ENCODE measurements at places on chromosomes 12 and 14.

DNA sequence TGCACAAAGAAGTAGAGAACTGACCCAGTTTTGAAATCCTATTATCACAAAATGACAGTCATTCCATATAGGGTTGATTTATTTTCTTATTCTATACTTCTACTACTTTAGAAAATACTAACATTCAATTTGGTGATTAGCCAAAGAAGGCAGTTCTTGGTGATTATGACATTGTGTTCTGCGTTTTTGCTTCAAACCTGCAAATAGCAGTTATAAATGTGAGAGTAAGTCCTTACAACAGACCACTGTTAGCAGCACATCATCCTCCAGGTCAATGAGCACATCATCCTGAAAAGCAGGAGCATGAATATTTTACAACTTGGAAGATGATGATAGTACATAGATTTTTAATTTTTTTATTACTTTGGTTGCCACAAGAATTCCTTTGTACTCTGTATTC lies 53.1 kb downstream of the LIN7A start:
- no peak for DNase-seq
- H3K4me3 ChIP-seq, result no peak overlapping the region
- no peaks in the 10 kb centered on the region for H3K36me3 ChIP-seq
- H3K27me3 ChIP-seq, result no peaks in the 10 kb centered on the region
- H3K4me1 ChIP-seq, result no peaks in the 10 kb centered on the region

DNA sequence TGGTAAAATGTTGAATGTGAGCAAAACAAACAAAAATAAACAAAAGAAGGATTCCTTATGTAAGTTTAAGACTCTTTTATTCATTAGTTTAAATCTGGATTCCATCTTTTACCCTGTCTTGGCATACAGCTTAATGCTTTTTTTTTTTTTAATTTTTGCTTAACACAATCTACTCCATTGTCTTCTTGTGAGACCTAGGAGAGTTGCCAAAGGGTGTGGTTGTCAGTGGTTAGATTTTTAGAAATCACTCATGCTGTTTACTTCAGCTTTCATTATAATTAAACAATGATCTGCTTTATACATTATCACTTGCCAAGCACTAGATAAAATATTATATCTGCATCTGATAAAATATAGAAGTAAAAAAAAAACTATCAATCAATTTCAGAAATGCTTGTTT lies 77.7 kb upstream of the KITLG start:
- DNase-seq, result no peak
- H3K27ac ChIP-seq, result no peak overlapping the region
- no peaks in the 10 kb centered on the region for H3K4me1 ChIP-seq
- H3K4me3 ChIP-seq, result no peak overlapping the region

DNA sequence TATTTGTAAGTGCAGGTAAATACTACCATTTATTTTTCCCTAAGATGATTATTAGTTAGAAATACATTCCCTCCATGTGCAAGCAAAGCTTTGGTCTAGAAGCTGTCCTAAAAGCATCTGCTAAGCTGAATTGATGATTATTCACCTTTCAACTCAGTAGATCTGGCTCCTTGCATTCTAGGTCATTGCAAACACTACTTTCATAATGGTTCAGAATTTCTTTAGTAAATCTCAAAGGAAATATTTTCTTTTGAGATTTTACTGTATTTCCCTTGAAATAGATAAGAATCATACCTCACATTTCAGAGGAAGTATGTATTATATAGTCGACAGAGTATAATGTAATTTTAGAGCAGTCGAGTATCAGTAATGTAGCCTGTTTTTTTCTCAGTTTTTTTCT lies 2.4 kb downstream of the ETNK1 start:
- peaks cover 20% of the 10 kb centered on the region for H3K4me1 ChIP-seq
- H3K27ac ChIP-seq, result peak overlapping the region; percentile 88
- no peaks in the 10 kb centered on the region for H3K27me3 ChIP-seq
- peak overlapping the region; percentile 33 for H3K4me3 ChIP-seq
- no peak for DNase-seq

- peaks cover 16% of the 10 kb centered on the region for H3K4me1 ChIP-seq
- no peak overlapping the region for H3K4me3 ChIP-seq
- DNase-seq, result no peak
- H3K36me3 ChIP-seq, result no peaks in the 10 kb centered on the region
- H3K27me3 ChIP-seq, result no peaks in the 10 kb centered on the region
- H3K27ac ChIP-seq, result no peak overlapping the region
Observed at GRCh38 chr12:95557625-95558024, 6.3 kb upstream of the USP44 start.

DNA sequence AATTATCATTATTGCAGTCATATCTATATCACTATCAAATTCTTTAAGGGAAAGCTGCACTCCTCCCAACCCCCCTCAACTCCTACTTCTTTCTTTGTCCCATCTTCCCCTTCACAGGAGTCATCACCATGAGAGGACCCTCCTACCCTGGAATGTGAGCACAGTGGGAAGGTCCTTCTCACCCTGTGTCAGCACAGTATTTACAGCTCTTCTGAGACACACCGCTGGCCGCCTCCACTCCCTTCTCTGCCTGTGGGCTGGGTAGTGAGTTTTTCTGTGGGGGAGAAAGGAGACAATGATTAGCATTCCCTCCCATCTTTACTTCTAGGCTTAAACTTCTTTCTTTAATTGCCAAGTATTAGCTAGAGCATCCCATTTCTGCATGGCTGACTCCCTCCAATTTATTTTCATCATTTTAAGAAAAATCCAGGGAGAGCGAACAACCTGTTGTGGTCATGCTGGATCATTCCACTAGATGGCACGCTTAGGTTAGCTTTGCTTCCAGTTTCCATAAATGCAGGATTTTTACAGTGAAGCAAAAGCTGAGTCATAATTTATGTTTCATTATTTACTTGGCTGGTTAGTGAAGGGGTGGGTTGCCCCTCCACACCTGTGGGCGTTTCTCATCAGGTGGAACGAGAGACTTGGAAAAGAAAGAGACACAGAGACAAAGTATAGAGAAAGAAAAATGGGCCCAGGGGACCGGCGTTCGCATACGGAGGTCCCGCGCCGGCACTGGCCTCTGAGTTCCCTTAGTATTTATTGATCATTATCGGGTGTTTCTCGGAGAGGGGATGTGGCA lies 188.5 kb downstream of the ALX1 start:
- peak; percentile 5 for DNase-seq
- H3K27me3 ChIP-seq, result no peaks in the 10 kb centered on the region
- H3K4me1 ChIP-seq, result no peaks in the 10 kb centered on the region
- H3K36me3 ChIP-seq, result no peaks in the 10 kb centered on the region
- H3K27ac ChIP-seq, result no peak overlapping the region
- H3K4me3 ChIP-seq, result no peak overlapping the region

DNA sequence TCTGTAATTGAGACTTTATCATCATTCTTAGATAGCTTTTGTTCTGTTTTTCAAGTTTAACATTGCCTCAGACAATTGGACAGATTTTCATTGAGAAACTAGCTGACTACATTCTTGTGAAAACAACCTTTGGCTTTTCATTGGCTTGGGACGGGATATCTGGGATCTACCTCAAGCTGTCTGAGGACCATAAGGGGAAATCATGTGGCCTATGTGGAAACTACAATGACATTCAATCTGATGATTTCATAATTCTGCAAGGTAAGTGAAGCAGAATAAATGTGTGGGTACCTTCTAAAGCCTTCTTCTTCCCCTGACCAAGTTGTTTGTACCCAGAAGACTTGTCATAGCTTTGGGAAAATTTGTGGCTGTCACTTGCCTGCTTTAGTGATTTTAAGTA lies 133.5 kb downstream of the OTOGL start:
- H3K4me1 ChIP-seq, result no peaks in the 10 kb centered on the region
- no peak overlapping the region for H3K4me3 ChIP-seq
- no peaks in the 10 kb centered on the region for H3K27me3 ChIP-seq
- H3K36me3 ChIP-seq, result no peaks in the 10 kb centered on the region
- H3K27ac ChIP-seq, result no peak overlapping the region

DNA sequence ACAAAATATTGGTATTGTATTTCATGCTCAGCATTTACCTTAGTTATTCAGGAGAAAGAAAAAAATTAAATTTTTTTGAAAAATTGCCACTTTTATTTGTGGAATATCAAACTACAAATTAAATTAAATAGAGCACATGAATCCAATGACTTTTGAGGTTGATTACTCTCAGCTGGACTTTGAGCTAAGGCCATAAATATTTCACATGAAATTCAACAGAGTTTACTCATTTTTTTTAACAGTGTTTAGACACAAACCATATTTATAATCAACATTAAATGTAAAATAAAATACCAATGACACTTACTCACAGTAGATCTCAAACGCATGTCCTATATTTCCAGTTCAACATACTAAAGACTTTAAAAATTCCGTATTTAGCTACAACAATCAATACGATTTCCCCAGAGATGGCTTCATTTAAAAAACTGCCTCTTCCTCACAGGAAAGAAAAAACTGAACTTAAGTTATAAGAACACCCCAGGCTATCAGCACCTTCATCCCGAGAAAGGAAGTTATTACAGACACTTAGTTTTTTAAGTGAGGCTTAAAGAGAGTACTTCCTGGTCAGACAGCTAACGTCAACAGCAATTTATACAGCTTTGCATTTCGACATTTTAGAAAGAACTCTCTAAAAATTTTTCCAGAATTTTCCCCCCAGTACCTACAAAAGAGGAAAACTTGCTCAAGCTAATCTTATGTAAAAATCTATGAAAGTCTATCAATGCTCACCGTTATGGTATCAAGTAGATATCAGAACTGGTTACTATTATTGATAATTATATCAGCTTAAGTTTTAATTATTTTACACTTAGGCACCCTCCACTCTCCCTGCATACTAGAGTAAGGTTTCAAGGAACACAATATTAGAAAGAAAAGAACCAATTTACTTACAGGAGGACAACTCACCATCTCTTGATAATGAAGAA lies 13.8 kb downstream of the TAOK3 start:
- H3K27ac ChIP-seq, result peak overlapping the region; percentile 66
- peaks cover 21% of the 10 kb centered on the region for H3K4me1 ChIP-seq
- no peaks in the 10 kb centered on the region for H3K27me3 ChIP-seq
- no peak for DNase-seq

DNA sequence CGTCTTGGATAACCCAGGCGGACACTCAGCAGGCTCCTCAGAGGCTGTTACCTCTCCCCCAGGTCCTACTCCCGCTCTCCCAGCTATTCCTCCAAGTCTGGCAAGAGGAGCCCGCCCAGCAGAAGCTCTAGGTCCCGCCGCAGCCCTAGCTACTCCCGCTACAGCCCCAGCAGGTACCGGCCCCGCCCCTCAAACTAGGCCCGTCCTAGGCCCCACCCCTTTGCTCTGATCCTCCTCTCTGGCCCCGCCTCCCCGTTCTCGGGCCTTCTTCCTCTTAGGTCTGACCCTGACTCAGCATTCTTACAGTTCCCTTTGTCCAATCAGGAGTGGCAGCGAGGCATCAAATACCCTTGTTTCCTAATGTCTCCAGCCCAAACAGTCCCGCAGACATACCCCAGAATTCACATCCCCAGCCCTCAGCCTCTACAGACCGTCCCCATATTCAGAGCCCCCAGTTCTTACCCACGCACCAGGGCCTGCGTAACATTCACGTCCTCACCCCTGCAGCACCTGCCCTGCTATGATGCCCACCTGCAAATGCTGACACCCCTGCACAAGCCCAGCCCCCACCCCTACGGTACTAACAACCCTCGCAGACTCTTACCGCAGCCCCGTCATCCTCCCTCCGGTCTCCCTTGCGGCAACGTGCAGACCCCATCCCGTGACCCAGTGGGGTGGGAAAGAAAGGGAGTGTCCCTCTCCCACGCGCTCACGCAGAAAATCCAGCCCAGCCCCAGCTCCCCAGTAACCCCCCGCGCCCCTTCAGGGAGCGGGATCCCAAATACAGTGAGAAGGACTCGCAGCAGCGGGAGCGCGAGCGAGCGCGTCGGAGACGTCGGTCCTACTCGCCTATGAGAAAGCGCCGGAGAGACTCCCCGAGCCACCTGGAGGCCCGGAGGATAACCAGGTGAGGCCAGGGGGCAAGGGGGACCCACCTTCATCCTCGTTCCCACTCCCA lies 25.0 kb upstream of the HSPB8 start:
- no peaks in the 10 kb centered on the region for H3K36me3 ChIP-seq
- DNase-seq, result no peak
- no peak overlapping the region for H3K4me3 ChIP-seq
- no peaks in the 10 kb centered on the region for H3K4me1 ChIP-seq

GRCh38 chr12:121222847-121223246 lies 12.9 kb downstream of the P2RX4 start:
- H3K4me1 ChIP-seq, result peaks cover 48% of the 10 kb centered on the region
- no peaks in the 10 kb centered on the region for H3K27me3 ChIP-seq
- no peaks in the 10 kb centered on the region for H3K36me3 ChIP-seq
- DNase-seq, result no peak
- H3K4me3 ChIP-seq, result no peak overlapping the region

DNA sequence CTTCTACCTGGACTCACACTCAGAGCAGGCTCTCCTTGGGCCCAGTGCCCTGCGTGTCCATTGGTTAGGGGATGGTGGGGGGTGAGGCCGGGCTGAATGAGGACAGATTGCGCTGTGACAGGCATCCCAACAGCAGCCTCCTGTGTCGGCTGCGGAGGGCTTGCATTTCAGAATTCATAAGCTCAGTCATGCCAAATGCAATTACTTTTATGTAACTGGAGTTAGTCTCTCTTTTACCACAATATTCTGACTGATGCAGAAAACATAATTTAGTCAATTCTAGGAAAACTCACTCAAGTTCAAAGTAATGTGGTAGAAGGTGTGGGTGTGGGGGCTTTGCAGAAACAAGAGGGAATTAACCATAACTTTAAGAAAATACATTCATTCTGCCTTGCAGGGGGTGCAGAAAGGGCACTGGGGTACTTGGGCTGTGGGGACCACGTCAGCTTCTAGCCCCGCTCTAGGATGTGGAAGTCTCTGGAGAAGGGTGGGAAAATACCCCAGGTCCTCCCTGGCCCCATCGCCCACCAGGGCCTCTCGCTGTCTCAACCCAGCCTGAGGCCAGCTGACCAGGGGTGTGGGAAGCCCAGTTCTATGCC lies 257.7 kb downstream of the ADGRD1 start:
- no peak for DNase-seq
- H3K27ac ChIP-seq, result no peak overlapping the region
- H3K4me1 ChIP-seq, result peaks cover 18% of the 10 kb centered on the region
- H3K36me3 ChIP-seq, result no peaks in the 10 kb centered on the region

DNA sequence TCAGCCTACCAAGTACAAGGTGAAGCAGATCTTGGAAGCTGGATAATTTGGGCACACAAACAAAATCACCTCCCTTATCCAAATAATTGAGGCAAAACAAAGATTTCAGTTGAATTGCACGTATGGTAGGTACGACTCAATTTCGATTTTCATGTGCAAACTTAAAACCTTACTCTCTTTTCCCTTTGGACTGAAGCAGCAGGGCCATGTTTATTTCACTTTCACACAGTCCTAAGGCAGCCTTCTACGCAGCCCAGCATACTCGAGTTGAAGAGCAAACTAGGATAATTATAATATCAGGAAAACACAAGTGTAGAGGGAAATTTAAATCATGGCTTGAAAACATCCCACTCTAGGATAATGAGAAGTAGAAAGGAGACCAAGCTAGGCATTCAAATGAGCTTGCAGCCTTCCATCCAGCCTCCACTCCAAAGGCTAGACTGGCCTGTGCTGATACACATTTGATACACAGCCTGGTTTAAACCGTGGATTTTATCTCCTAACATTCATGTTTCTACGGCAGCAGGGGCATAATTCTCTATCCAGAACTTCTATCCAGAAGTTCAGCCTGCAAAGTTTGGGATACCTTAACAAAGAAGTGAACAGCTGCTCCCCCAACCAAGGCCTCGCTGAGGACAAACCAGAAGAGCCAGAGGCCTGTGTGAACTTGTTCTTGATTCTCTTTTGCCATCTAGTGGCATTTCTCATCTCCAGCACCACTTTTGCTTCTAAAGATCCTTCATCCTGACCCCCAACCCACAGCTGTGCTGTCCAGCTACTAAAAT lies 2.4 kb upstream of the RNASE7 start:
- no peaks in the 10 kb centered on the region for H3K36me3 ChIP-seq
- no peaks in the 10 kb centered on the region for H3K27me3 ChIP-seq
- peak; percentile 50 for DNase-seq
